ENCODE measurements at places on chromosomes 2 and 18. TPM values are rescaled to one million over a fixed set of nuclear protein-coding genes. Genes with fewer than 3 reads are reported as not detected.

- no peaks in the 10 kb centered on the region for H3K4me1 ChIP-seq
- no peaks in the 10 kb centered on the region for H3K36me3 ChIP-seq
- no peak for DNase-seq
- H3K27ac ChIP-seq = no peak overlapping the region
Measured at GRCh38 chr2:170148161-170148560, 29.8 kb upstream of the MYO3B start.

DNA sequence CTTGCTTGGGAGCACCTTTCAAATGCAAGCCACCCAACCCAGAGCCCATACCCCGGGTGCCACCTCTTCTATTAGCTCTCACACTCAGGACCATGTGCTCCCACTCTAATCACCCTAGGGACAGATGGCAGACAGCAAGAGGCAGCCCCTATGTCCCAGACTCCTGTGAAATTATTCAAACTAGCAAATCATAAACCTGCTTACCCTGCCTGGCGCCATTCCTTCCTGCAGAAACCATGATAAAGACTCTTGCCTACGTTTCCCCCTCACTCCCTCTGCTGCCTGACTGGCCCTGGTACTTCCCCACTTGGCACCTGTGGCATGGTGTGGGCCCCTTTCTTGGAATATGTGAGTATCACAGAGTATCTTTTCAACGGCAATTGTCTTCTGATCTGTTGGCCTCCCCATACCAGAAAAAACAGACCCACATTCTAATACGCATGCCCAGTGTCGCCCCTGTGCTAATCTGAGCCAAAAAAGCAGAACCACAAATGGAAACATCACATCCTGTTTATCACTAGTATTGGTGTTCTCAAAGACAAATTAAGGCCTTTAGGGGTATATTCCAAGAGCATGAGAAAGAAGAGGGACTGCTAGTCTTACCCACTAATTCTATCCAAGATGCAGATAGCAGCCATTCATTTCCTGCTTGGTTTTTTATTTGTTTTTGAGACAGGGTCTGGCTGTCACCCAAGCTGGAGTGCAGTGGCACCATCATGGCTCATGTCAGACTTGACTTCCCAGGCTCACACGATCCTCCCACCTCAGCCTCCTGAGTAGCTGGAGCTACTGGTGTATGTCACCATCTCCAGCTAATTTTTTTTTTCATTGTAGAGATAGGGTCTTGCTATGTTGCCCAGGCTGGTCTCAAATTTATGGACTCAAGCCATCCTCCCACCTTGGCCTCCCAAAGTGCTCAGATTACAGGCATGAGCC lies 44.1 kb upstream of the TTC39C start:
- no peak overlapping the region for H3K27ac ChIP-seq
- H3K27me3 ChIP-seq = no peaks in the 10 kb centered on the region
- H3K36me3 ChIP-seq = no peaks in the 10 kb centered on the region
- no peak for DNase-seq

DNA sequence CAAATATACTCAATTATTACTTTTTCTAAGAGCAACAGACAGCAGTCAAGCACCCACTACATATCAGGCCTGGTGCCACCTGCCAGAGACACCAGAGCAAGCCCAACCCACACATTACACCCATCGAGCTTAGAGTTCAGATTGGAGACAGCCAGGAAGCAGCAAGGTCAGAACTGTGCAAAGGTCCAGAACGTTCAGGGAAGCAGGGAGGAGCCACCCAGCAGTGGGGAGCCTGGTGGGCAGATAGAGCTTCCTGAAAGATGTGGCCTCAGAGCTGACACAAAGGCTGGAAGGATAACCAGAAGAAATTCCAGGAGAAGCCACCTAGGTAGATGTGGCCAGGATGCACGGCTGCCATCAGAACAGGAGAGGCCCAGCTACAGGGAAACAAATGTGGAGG lies 440.5 kb upstream of the ID2 start:
- no peak for DNase-seq
- no peaks in the 10 kb centered on the region for H3K27me3 ChIP-seq
- no peaks in the 10 kb centered on the region for H3K36me3 ChIP-seq
- no peak overlapping the region for H3K4me3 ChIP-seq
- no peak overlapping the region for H3K27ac ChIP-seq
- H3K4me1 ChIP-seq = no peaks in the 10 kb centered on the region

DNA sequence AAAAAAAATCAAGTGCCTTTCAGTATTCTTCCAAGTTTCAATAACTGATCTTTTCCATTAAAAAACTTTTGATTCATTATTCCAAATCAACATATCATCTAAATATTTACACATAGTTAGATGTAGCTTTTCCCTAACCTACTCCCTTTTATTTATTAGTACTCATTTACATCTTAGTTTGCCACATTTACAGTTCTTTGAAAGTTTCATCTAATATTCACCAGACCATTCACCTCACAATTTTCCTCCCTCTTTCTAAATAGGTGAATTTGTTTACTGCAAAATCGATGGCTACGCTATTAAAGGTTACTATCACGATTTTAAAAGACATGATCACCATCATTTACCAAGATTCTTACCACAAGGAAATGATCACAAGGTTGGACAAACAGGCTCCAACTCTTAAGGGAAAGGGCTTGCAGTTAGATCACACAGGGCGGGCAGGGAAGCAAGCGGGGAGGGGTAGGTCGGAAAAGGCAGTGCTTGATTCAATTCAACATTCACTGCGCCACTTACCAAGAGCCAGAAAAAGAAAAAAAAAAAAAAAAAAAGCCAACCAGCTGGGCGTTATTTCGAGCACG lies 654 bp upstream of the MARCHF7 start:
- peak overlapping the region; percentile 77 for H3K4me3 ChIP-seq
- H3K36me3 ChIP-seq = peaks cover 4% of the 10 kb centered on the region
- H3K27me3 ChIP-seq = no peaks in the 10 kb centered on the region

DNA sequence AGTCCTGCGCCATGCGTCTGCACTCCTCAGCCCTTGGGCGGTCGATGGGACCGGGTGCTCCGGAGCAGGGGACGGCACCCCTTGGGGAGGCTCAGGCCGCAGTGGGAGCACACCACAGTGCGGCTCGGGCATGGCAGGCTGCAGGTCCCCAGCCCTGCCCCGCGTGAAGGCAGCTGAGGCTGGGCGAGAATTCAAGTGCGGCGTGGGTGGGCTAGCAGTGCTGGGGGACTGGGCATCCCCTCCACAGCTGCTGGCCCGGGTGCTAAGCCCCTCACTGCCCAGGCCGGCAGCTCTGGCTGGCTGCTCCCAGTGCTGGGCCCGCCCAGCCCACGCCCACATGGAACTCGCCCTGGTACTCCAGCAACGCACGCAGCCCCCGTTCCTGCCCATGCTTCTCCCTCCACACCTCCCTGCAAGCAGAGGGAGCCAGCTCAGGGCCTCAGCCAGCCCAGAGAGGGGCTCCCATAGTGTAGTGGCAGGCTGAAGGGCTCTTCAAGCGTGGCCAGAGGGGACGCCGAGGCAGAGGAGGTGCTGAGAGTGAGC lies 198.3 kb upstream of the CNTNAP5 start:
- H3K27ac ChIP-seq = no peak overlapping the region
- no peak overlapping the region for H3K4me3 ChIP-seq
- H3K27me3 ChIP-seq = no peaks in the 10 kb centered on the region
- H3K4me1 ChIP-seq = no peaks in the 10 kb centered on the region
- no peaks in the 10 kb centered on the region for H3K36me3 ChIP-seq

The OSBPL6 gene
- total RNA-seq = 1.6 TPM

DNA sequence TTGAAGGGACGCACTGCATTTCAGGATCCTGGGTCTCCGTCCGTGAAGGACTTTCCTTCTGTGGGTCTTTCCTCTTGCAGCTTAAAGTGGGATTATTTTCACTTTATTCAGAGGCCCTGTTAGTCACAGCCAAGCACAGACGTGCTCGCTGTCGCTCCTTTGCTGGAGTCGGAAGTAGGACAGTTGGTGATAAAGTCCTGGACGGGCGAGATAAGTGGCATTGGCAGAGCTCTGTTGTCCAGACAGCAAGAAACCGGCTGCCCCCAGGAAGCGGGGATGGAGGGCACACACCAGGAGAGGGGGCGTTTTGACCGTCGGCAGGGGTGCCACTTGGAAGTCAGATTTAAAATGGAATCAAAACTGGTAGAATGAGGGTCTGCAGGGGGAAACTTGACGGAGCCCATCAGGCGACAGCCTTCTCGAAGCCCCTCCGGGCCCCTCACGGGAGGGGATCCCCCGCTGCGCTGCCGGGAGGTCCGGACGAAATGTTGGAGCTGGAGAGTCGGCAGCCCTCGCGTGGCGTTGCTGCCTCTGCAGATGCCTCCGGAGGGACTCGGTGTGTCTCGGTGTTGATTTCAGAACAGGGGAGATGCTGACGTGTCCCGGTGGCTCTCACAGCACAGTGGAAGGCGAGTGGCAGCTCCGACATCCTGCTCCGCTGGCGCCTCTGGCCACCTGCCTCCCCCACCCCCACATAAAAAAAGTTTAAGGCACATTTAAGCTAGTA lies 124.2 kb downstream of the NFATC1 start:
- H3K4me1 ChIP-seq = peaks cover 15% of the 10 kb centered on the region
- H3K36me3 ChIP-seq = no peaks in the 10 kb centered on the region
- H3K27me3 ChIP-seq = no peaks in the 10 kb centered on the region
- peak; percentile 38 for DNase-seq
- H3K4me3 ChIP-seq = no peak overlapping the region

DNA sequence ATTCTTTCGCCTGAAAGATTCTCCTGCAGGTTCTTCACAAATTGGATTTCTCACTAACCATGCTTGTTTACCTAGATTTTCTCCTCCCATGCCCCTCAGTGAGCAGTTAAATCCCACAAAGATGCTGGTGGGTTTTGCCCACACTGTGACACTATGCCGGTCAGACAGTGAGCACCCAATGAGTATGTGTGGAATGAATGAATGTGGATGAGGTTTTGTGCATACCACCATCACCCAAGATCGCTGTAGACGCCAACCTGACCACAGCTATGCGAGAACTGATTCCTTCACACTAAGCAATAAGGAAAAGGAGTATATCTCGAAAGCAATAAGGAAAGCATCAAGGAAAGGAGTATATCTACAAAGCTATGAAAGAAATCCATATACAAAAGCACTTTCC lies 116.7 kb downstream of the PID1 start:
- peak; percentile 18 for DNase-seq
- H3K27ac ChIP-seq = no peak overlapping the region
- H3K27me3 ChIP-seq = no peaks in the 10 kb centered on the region
- H3K36me3 ChIP-seq = no peaks in the 10 kb centered on the region

GRCh38 chr2:15449556-15450236 lies 111.4 kb downstream of the NBAS start:
- peak overlapping the region; percentile 94 for H3K27ac ChIP-seq
- H3K36me3 ChIP-seq = no peaks in the 10 kb centered on the region
- peaks cover 28% of the 10 kb centered on the region for H3K4me1 ChIP-seq
- H3K4me3 ChIP-seq = no peak overlapping the region
- peak; percentile 63 for DNase-seq

- H3K27ac ChIP-seq = no peak overlapping the region
- no peak for DNase-seq
Measured at GRCh38 chr2:55751966-55752365, 58.3 kb upstream of the PNPT1 start.

The ZNF804A gene
- not detected for total RNA-seq

- H3K27ac ChIP-seq = peak overlapping the region; percentile 92
- H3K36me3 ChIP-seq = peaks cover 17% of the 10 kb centered on the region
- no peak for DNase-seq
- H3K27me3 ChIP-seq = no peaks in the 10 kb centered on the region
- H3K4me3 ChIP-seq = no peak overlapping the region
Measured at GRCh38 chr2:61178603-61179545, 16.9 kb downstream of the C2orf74 start.

GRCh38 chr2:42498497-42498896 lies 4.7 kb upstream of the KCNG3 start:
- H3K27me3 ChIP-seq = peaks cover 18% of the 10 kb centered on the region
- H3K36me3 ChIP-seq = no peaks in the 10 kb centered on the region
- H3K27ac ChIP-seq = no peak overlapping the region
- H3K4me1 ChIP-seq = peaks cover 4% of the 10 kb centered on the region

DNA sequence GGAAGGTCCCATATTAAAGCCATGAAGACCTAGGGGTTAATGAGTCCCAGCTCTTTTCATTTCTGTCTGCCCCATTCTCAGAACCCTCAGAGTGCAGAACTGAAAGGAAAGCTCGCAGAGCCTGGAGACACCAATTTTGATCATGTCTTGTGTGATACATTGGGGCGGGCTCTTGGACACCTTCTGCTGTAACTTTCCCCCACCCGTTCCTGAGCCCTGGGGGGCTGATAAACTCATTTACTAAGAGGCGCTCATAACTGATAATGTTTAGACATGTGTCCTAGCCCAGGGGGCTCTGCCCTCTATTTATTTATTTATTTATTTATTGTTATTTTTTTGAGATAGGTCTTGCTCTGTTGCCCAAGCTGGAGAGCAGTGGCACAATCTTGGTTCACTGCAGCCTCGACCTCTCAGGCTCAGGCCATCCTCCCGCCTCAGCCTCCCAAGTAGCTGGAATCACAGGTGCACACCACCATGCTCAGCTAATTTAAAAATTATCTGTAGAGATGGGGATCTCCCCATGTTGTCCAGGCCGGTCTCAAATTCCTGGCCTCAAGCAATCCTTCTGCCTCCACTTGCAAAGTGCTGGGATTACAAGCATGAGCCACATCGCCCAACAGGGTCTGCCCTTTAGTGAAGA lies 72.4 kb upstream of the HAAO start:
- no peak overlapping the region for H3K27ac ChIP-seq
- no peaks in the 10 kb centered on the region for H3K4me1 ChIP-seq
- no peaks in the 10 kb centered on the region for H3K36me3 ChIP-seq
- no peak for DNase-seq
- no peak overlapping the region for H3K4me3 ChIP-seq
- no peaks in the 10 kb centered on the region for H3K27me3 ChIP-seq

DNA sequence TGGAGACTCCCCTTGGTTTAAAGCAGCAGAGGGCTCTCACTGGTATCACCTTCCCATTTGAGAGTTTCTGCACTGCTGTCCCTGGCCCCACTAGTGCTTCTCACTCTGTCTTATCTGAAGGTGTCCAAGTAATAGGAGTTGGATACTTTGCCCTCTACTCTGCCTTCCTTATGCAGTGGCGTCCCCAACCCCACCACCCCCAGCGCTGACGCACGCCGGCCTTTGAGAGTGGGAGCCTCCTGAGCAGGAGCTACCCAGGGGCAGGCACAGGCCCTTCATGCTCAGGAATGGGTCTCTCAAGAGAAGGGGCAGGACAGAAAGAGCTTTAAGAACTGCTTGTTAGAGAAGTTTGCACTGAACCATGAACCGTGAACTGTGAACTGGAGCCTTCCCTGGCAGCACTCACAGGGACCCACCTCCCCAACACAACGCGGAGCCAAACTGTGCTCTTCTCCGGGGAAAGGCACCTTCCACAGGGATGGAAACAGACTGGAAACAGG lies 3.3 kb downstream of the CIB4 start:
- H3K27ac ChIP-seq = no peak overlapping the region
- DNase-seq = no peak
- no peaks in the 10 kb centered on the region for H3K27me3 ChIP-seq
- no peak overlapping the region for H3K4me3 ChIP-seq

- no peaks in the 10 kb centered on the region for H3K36me3 ChIP-seq
- peaks cover 47% of the 10 kb centered on the region for H3K4me1 ChIP-seq
- no peaks in the 10 kb centered on the region for H3K27me3 ChIP-seq
- no peak overlapping the region for H3K4me3 ChIP-seq
- no peak for DNase-seq
Measured at GRCh38 chr2:62660087-62660486, 45.4 kb upstream of the EHBP1 start.

- H3K27me3 ChIP-seq = no peaks in the 10 kb centered on the region
- peak; percentile 63 for DNase-seq
- no peaks in the 10 kb centered on the region for H3K4me1 ChIP-seq
- peaks cover 43% of the 10 kb centered on the region for H3K36me3 ChIP-seq
- no peak overlapping the region for H3K27ac ChIP-seq
Measured at GRCh38 chr2:218648088-218648786, 11.2 kb downstream of the ZNF142 start.

The INHA gene
- total RNA-seq = 11.4 TPM

- no peaks in the 10 kb centered on the region for H3K27me3 ChIP-seq
- H3K4me3 ChIP-seq = peak overlapping the region; percentile 69
- H3K27ac ChIP-seq = no peak overlapping the region
- DNase-seq = peak; percentile 92
Measured at GRCh38 chr2:130372055-130372832, 16.4 kb downstream of the PTPN18 start.
